Fibroblast of upper back skin (primary cell): ENCODE measurements at places on chromosomes 4 and X.
A peak's percentile ranks its signal among the peaks of the same experiment; 100 is the strongest.

- DNase-seq, result peak; percentile 40
These were observed 60.2 kb upstream of the MSN start for GRCh38 chrX:65607070-65607742.

DNA sequence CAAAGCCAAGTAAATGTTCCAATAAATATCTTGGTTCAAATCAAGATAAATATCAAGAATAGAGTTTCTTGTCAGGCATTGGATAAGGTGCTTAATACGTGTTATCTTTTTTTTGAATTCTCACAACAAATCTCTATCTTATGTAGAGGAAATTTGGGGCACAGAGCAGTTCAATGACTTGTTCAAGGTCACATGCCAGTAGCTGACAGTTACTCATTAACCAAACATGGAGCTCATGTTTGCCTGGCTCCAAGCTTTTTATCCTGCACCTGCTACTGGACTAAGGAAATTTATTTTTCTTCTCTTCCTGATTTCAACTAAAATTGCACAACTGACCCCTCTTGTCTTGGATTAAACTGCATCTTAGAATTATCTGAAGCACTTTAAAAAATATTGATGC, 76.3 kb downstream of the ATP10D start:
- DNase-seq, result no peak

- DNase-seq, result no peak
These were observed 8.7 kb upstream of the TMSB15C start for GRCh38 chrX:104084534-104085277.

DNA sequence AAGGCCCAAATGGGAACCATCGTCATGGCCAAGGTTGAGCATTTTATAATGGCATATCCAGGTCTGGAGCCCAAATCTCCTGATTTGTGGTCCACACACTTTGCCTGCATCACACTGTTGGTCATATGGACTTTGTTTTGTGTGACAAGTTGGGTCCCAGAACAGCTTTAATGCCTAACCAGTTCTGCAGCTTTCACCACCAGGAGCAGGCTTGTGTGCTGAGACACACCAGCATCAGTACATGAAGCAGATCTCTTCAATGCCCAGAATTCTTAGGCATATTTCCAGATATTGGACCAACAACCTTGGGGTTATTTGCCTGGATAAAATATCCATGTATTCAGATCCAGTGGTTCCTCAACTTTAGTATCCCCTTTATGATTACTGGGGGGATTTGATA, 371.3 kb downstream of the FBXW7 start:
- DNase-seq, result no peak

DNA sequence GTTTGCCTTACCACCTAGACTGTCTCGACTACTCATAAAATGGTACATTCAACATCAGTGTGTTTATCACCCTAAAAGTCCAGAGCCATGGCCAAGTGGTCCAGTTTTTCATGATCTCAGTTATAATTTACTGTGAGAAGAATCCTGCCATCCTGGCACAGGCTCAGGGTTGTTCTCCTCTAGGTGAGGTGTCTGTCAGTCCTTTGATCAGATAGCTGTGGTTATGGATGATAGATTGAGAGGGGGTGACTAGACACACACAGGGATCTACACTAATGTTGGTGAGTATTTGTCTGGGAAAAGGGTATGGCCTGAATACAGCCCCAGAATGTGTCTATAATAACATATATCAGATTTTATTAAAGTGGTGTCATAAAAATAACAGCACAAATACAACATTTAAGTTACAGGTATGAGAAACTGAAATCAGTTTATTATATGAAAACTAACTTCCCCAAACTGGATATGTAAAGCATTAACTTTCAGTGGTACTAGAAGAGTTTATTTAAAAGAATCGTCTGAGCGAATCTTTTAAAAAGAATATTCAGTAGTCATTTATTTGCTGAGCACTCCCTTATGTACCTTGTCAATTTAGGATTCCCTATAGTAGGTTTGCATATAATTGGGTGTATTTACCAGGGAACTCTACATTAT, 93.3 kb downstream of the STIM2 start:
- no peak for DNase-seq

DNA sequence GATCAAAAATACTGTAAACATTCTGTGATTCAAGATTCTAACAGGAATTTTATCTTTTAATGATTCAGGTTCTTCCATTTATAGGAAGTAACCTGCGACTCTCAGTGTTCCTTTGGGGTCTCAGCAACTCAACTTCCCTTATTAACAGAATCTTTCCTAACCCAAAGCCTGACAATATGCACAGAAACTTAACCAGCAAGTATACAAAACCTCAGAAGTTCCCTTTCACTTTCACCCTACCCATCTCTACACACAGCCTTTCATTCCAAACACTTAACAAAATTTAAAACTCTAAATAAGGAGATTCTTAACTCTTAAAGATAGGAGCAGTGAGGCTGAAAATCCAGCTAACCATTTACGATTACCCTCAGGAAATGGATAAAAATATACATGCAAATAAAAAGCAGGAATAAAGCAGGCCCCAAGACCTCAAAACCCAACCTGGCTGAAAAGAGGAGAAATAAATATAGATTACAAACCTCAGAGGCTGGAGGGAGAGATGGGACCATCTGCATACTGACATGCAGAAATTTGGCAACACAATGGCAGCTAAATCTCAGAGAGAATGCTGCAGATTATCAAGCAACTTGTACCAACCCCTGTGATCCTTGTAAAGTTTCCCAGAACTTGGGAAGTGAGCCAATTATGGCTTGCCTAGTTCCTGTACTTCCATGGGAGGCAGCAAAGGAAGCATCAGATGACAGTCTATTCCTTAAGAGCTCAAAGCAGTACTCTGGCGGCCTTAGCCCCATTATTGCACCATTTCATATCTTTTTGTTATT, 101.0 kb downstream of the ATP11C start:
- DNase-seq, result peak; percentile 77

DNA sequence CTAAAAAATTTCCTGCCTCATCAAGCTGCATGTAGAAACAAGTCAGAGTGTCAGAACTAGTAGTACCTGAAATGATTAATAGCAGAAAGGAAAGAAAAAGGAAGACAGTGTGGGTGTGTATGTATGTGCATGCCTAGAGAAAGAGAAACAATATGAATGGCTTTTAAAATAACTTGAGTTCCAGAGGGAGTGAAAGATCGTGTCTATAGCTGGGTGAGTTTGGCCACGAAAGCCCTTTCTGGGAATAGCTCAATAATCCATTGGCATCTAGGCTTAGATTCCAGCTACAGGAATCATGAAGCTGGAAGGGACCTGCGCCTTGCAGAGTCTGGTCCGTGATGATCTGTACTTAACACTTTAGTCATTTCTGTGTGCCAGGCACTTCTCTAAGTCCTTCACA, 195.6 kb downstream of the RAPGEF2 start:
- peak; percentile 88 for DNase-seq

- DNase-seq, result no peak
These were observed 108.2 kb downstream of the NSUN7 start for GRCh38 chr4:40857956-40858355.

DNA sequence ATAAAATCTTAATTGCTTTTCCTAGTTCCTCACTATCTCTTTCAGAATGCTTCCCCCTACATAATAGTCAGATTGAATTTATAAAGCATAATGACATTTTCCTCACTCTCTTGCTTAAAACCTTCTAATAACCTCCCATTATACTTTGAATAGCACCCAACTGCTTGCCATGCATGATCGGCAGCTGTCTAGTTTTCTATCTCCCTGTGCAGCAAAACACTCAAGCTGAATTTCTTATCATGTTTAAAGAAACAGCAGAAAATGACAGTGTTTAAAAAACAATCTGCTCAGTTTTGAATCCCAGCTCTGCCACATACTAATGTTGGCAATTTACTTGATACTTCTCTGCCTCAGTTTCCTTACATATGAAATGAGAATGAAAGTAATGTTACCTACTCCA, 947.1 kb upstream of the HS3ST1 start:
- DNase-seq, result no peak

DNA sequence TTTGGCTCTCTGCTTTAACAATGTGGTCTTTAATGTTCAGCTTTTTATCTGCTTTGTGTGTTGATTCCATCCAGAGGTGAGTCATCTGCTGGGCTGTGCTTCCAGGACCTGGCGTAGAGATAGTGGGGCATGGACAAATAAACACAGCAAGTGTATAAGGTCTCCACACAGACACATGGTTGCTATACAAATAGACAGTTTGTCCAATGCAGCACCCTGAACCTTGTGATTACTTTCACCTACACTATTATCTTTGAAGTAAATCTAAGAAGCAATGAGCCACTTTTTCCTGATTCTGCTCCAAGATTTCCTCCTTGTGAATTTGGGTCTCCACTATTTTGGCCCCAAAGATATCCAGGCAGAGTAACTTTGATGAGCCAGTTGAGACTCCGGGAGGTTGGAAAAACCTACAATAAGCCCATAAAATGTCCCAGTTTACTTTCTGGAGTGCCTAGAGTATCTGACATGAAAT, 12.1 kb downstream of the PPARGC1A start:
- no peak for DNase-seq

DNA sequence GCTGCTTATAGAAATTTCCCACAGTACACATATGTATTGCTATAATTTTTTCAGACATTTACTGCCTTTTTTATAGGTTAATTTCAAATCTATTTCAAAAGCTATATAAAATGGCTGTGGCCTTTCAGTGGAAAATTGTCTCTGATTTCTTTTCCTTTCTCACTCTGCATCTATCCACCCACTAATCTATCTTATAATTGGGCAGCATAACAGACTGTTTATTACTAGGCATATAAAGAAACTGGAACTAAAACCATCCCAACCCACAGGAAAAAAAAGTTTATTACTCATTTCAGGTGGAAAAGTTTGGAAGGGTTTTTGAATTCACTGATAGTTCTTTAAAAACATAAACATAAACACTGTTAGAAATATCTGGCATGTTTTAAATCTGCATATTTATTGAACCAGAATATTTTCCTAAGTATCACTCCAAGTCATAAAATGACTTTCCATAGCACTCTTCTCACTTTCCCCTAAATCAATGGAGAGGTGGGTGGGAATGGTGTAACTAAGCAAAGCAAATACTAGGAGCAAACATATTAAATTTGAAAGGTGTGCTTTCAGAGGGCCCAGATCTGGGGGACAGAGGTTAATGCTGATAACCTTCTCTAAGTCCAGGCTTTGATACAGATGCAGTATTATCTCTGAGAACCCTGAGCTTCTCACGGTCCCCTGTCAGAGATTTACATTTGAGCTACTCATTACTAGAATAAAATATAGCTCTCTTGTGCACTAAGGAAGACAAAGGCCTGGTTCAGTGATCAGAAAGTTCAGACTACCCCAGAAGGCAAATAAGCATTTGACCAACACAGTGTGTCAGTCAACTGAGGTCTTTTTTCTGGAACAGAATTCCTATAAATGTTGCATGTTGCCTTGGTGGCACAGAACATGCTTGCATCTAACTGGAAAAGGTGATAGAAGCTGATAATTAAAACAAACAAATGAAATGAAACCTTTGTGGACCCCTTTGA, 328.3 kb downstream of the UNC5C start:
- no peak for DNase-seq

- DNase-seq, result peak; percentile 49
These were observed 53.9 kb downstream of the PAPSS1 start for GRCh38 chr4:107666134-107666533.

- no peak for DNase-seq
These were observed 59.4 kb downstream of the TSC22D3 start for GRCh38 chrX:107716118-107716684.

DNA sequence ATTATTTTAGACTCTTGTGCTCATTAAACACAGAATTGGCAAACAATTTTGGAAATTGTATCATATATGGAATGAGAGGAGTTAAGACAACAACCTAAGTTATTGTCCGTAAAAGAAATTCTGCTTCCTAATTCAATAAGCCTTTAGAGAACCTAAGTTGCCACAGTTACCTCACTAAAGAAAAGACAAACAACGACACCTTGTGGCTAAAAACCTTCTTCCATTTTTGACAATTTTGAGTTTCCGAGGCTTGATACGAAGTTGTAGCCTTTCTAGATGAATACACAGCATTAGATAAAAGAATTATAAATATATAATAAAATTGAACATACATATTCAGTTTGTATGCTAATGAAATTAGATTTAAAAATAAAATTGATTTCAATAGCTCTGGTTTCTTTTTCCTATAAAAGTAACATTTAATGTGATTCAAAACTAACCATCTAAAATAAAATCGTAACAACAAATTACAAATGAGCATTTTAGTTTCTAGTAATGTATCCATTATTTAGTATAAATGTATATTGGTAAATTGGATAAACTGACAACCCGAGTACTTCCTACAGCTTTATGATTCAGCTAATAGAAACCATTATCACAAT, 275.1 kb downstream of the GPM6A start:
- DNase-seq, result peak; percentile 68

GRCh38 chr4:95080969-95081368, 323.2 kb downstream of the BMPR1B start:
- DNase-seq, result no peak

- DNase-seq, result peak; percentile 100
These were observed 69.2 kb upstream of the GRID2 start for GRCh38 chr4:92234393-92235176.

GRCh38 chr4:113574636-113575103, 186.9 kb downstream of the CAMK2D start:
- DNase-seq, result peak; percentile 85

DNA sequence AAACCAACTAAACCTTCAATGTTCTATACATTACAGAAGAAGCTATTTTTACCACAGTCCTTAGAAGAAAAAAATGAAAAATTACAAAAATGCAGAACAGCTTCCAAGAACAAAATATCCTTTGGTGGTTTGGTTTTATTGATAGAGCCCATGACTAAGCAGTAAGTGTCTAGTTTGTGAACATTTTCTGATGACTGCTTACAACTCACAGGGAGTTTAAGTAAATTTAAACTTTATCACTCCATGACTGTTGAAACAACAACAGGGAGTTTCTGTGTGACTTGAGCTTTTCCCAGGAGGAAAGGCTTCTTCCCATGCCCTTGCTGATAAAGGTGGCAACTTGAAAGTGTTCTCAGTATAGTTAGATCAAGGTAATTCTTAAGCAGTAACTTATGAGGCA, 2.9 kb downstream of the PF4 start:
- peak; percentile 90 for DNase-seq

- DNase-seq, result no peak
These were observed 269.2 kb upstream of the MAOA start for GRCh38 chrX:43386875-43387274.

- DNase-seq, result peak; percentile 51
These were observed 618.1 kb downstream of the PPP4R3C start for GRCh38 chrX:26845056-26845455.

DNA sequence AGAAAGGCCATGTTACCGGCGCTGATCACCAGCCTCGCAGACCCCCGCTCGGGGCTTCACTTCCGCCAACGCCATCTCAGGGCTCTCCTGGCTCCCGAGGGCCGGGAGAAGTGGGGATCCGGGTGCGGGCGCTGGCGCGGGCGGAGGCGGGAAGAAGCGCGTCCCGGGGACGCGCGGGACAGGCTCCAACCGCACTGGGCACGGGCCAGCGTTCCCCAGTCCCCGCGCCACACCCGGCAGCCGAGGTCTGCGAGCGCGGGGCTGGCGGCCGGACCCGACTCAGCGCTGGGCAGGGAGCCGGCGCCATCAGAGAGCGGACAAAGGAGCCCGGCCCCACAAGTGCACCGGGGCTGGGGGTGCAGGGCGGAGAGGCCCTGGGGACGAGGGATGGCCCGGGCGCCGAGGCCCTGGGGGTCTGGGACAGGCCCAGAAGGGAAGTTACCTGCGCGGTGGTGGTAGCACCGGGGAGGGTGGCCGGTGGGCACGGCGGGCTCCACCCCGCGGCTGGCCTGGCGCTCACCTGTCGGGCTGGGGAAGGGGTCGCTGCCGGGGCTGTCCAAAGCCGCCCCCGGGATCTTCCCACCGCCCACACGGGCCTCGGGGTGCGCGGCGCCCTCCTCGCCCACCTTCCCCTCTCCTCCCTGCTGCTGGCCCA, 449 bp downstream of the CTPS2 start:
- DNase-seq, result no peak
